ENCODE measurements at places on chromosomes 1 and 21.

GRCh38 chr1:163046071-163046470, 23.1 kb upstream of the RGS4 start:
- no peak for DNase-seq

DNA sequence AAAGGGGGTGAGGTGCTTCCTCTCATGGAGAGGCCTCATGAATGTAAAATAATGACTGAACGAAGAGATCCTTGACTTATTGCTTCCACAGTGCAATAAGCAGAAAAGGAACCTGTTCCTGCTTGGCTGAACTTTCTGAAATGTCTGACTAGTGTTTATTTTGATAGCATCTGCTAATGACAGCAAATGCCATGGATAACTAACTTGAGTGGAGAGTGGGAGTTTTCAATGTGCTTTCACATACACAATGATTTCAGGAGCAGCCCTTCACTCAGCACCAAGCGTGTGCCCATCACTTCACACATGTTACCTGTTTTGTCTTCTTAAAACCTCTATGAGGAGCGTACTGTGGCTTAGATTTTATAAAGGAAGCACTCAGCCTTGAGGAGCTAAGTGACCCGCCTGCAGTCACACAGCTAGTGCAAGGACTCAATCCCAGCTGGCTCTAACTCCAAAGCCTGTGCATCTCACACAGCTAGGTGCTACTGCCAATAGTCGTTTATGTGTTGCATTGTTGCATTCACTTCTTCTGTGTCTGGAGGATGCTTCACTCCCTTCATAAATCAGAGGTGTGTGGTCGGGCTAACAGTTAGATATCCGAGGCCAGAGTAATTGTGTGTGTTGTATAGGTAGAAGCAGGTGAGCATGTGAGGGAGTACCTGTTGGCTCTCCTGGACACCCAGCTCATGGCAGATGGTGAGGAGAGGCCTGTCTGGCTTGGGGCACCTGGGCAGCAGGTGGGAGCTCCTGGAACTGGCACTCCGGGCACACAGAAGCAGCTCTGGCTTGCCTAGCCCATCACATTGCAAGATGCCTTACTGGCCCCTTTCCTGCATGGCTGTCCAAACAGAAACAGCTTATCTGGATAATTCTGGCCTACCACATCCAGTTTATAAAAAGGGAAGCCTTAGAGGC, 12.8 kb downstream of the CASQ2 start:
- no peak for DNase-seq

DNA sequence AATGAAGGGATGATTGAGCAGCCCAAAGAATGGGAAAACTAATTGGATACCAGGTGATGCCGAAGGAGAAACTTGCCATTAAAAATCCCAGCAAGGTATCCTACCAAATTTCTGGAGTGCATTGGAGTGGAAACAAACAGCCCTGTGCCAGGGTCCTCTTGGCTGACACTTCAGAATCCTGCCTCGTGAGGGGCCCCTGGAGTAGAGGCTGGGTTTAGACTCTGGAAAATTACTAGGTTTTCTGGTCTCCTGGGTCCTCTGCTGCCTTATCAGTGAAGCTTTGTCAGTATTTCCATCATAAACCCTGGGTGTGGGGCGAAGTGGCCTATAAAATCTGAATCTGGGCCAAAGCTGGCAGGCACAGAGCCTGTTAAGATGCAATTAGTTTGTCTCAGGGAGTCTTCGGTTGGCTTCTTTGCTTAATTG, 289.2 kb upstream of the USP24 start:
- no peak for DNase-seq

DNA sequence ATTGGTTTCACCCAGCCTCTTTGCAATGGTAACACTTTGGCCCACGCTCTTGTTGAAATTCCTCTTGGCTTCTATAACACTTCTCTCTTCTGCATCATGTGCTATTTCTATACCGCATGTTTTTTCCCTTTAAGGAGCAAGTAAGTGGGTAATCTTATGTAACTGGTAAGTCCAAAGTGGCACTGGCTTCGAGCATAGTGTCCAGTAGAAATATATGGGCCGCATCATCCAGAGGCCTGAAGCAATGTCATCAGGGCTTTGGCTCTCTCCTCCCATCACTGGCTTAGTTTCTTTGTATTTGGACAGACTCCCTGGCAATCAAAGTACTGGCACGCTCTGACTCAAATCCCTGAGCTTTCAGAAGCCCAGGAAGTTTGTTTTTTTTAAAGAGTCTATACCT, 17.5 kb downstream of the CHML start:
- DNase-seq, result no peak

- DNase-seq, result no peak
Observed at GRCh38 chr1:221706876-221707582, 34.9 kb downstream of the DUSP10 start.

DNA sequence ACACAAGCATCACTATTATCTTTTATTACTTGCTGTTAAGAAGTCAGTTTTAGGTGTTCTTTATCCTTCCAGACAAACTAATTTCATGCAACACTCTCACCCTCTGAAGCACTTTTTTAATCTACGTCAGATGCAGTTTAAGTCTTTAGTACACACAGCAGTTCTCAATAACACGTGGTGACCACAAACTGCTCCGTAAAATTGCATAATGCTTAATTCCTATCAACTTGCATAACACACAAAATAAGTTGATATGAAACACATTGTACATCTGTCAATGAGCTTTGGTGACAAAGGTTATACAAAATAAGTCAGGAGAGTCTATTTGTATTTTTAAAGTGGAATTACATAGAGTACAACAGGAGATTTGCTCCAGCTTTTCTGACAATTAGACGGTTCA, 140.9 kb upstream of the ETS2 start:
- no peak for DNase-seq

DNA sequence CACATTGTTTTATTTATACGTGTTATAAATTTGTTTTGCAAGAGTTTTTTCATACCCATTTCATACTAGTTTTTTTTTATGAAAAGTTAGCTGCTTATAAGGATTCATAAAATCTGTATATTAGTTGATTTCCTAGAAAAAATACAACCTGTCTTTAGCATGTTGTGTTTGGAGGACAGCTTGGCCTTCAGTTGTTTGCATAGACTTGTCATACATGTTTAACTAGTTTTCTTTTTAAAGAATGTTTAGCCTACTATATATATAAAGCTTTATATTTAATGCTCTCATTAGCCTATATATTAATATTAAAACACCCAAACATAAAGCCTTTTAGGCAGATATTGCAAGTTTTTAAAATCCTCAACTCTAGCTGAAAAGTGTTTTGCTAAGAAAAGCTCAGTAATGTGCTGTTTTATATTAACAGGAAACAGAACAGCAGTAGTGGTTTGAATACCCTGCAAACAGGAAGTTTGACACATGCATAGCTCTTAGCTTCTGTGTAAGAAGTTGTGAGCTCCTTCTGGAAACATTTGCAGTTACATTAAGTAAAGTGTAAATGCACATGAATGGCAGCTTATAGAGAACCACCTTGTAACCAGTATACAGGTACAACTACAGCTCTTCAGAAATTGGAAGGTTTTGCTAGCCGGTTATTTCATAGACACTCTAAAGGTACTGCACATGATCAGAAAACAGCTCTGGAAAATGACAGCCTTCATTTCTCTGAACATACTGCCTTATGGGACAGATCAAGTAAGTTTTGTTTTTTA, at the start of gene PRKACB:
PRKACB (plus strand) TSS at position 476 of the 770 bp plus-strand sequence; CDS start at position 567, 91 bp downstream.
- DNase-seq, result peak; percentile 21

GRCh38 chr1:179144626-179145025, 62.8 kb downstream of the TOR3A start:
- no peak for DNase-seq

- DNase-seq, result no peak
Observed at GRCh38 chr21:27429710-27430341, 462.9 kb upstream of the ADAMTS5 start.

DNA sequence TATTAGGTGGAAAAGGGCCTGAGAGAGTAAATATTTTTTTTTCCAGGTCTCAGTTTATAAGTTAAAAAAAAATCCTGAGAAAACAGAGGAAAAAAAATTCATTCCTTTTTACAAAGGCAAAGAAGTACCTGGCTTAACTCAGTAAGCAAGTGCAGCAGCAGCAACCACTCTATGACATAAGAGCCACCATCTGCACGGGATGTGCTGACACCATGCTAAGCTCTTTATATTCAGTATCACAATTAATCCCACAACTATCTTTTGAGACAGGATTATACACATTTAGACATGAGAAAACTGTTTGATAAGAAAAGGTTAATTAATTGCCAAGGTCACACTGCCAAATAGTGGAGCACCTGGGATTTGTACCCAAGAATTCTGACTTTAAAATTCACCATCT, 13.4 kb upstream of the DPT start:
- no peak for DNase-seq

- no peak for DNase-seq
Observed at GRCh38 chr1:145828367-145829026, 4.5 kb downstream of the POLR3C start.

DNA sequence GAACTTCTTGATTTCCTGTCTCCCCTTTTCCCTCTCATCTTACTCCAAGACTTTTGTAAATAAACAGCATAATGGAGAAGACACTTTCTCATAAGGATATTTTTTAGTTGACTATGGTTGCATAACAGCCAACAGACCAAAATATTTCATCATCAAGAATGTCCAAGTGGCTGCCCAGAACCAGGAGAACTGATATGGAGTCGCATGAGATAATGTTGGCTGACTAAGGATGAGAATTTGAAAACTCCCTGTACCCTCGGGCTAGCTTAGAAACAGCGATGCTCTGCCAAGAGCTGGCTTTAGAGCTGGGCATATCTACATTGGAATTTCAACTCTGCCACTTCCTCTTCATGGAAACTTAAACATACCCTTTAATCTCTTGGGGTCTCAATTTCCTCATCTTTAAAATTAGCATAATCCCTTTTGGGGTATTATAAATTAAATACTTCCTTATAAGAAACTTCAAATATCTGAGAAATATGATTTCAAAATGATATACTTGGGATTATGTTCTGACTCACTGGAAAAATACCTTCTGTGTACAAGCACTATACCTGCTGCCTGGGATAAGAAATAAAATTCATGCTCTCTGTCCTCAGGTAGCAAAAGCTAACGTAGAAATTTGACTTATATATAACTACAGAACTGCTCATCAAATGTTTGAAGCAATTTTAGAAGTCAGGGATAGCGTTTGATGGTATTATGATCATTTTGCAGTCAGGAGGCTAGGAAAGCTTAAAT, 777.3 kb downstream of the LTN1 start:
- DNase-seq, result no peak

GRCh38 chr1:68352202-68352601, 97.6 kb downstream of the RPE65 start:
- no peak for DNase-seq

DNA sequence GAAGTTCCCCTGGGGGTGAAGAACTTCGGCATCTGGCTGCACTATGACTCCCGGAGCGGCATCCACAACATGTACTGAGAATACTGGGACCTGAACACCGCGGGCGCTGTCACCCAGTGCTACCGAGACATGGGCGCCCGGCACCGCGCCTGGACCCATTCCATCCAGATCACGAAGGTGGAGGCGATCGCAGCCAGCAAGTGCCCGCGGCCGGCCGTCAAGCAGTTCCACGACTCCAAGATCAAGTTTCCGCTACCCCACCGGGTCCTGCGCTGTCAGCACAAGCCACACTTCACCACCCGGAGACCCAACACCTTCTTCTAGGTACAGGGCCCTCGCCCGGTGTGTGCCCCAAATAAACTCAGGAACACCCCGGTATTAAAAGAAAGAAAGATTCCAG, 22.0 kb upstream of the SLC9A1 start:
- DNase-seq, result no peak

DNA sequence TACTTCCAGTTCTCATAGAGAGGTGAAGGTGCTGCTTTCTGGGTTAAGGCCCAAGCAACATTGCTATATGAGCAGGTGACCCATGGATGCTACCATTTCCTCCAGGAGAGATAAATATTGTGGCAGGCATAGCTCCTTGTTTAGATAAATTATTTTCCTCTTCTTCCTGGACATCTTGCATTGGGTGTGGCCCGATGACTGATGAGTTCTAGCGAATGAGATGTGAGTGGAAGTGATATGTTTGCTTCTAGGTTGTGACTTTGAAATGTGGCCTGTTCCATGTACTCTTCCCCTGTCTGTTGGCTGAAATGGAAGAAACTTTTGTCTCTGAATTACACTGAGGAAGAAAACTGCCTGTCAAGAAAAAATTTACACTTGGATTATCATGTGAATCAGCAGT, 101.7 kb upstream of the FMN2 start:
- no peak for DNase-seq

- DNase-seq, result no peak
Observed at GRCh38 chr1:247296599-247297180, 35.0 kb downstream of the ZNF496 start.

GRCh38 chr1:27877115-27877416, 4.7 kb downstream of the THEMIS2 start:
- no peak for DNase-seq

GRCh38 chr1:11134251-11134897, 34.7 kb upstream of the EXOSC10 start:
- no peak for DNase-seq

DNA sequence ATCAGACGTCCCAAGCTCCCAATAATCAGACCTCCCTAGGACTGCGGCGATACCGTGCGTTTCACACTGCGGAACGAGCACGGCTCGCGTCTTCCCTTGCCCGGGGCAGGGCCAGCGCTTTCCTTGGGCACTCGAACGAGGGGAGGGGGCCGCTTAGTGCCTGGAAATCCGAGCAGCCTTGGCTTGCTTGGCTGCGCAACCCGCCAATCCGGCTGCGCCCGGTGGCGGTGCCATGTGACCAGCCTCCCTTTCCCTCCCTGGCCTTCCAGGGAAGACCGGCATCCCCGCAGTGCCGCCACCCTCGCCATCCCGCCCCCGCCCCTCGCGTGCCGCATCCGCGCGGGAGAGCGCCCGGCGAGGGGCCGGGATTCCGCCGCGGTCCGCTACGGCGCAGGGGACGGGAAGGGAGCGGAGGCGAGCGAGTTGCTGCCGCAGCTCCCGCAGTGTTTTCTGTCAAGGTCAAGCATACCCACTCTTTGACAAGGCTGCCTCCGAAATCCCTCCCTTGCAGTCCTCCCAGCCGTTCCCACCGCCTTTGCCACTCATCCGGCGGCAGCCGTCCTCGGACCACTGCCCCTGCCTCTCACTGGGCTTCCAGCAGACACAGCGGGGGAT, 8.3 kb upstream of the RNF19B start:
- DNase-seq, result no peak

- no peak for DNase-seq
Observed at GRCh38 chr1:22920734-22921451, 51.8 kb downstream of the LACTBL1 start.

DNA sequence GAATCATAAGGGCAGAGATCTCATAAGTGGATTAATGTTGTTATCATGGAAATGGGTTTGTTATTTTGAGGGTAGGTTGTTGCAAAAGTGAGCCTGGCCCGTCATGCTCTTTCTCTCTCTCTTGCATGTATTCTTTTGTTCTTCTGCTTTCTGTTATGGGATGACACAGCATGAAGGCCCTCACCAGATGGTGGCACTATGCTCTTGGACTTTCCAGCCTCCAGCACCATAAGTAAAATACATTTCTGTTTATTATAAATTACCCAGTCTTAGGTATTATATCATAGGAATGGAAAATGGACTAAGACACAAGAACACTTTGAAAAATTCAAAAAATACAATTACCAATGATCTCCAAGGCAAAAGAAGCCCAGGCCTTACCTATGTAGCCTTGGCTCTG, 676.1 kb downstream of the PTPRU start:
- no peak for DNase-seq

- DNase-seq, result no peak
Observed at GRCh38 chr1:114331936-114332335, 178.3 kb upstream of the SYT6 start.

All from CD4-positive, alpha-beta T cell treated with Interferon alpha-2 for 1 hour (primary cell).